A549 treated with Mapracorat at 1 μM for 4 hours (cell line): ENCODE measurements at places on chromosomes 7 and 10. TPM values are rescaled to one million over a fixed set of nuclear protein-coding genes. Genes with fewer than 3 reads are reported as not detected.

Gene ATOH7
- 0.12 to 0.27 TPM (median 0.17 TPM) in 4 of 5 replicates, not detected in the other for total RNA-seq

Gene SEM1
- total RNA-seq = 304 to 660 TPM (median 347 TPM) in 5 replicates

Gene ANKRD61
- 0.28 to 1.2 TPM (median 0.51 TPM) in 5 replicates for total RNA-seq

Gene EBLN1
- total RNA-seq = 0.14 to 0.23 TPM (median 0.16 TPM) in 4 of 5 replicates, not detected in the other

Gene LGI1
- total RNA-seq = not detected in 5 replicates

Gene NANOS1
- total RNA-seq = 2.2 to 3.6 TPM (median 3.3 TPM) in 5 replicates

Gene FFAR4
- total RNA-seq = 0.07 to 0.29 TPM (median 0.15 TPM) in 5 replicates

Gene GPC2
- 0.62 to 1.5 TPM (median 1.0 TPM) in 5 replicates for total RNA-seq

Gene CPEB3
- total RNA-seq = 0.21 to 0.41 TPM (median 0.32 TPM) in 5 replicates
